Caco-2 (cell line): ENCODE measurements at places on chromosomes 1 and 21. TPM values are rescaled to one million over a fixed set of nuclear protein-coding genes. Genes with fewer than 3 reads are reported as not detected.

The PUM1 gene
- 92.3 and 93.7 TPM in 2 replicates for total RNA-seq

The CGN gene
- total RNA-seq: 147 TPM in 2 replicates

DNA sequence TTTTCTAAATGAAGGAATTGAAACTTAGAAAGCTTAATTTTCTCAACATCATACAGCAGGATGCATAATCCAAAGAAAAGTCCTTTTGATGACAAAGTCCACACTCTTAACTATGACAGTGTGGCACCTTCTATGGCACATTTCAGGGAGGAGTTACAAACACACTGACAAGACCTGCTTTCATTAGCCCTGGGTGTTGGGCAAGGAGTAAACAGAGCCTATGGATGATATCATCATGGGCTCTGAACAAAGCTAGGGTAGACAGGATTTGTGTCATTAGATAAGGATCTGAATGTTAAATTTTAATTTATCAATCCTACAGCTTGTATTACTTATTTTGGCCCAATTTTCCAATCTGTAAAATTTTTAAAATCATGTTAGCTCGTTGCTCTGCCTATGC, 62.6 kb upstream of the DENND1B start:
- H3K4me1 ChIP-seq: no peaks in the 10 kb centered on the region
- no peaks in the 10 kb centered on the region for H3K36me3 ChIP-seq

DNA sequence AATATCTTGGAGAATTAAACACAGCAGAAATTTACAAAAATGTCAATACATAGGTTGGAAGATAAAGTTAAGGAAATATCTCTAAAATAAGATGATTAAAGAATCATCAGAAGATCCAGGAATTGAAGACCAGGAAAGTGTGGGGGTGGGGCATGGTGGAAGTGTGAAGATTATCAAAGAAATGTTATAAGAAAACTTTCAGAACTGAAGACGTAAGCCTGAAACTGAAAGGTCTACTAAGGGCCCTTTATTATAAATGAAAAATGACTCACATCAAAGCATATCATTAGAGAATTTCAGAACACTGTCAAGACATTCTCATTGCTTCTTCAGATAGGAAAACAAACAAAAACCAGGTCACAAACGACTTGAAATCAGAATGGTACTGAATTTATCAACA, 92.4 kb upstream of the DPT start:
- H3K4me3 ChIP-seq: no peak overlapping the region
- H3K27me3 ChIP-seq: no peaks in the 10 kb centered on the region
- H3K4me1 ChIP-seq: 0 out of 2 replicates have a peak, but pooled peaks cover 3% of the 10 kb centered on the region
- no peak for DNase-seq
- H3K36me3 ChIP-seq: no peaks in the 10 kb centered on the region
- no peak overlapping the region for H3K27ac ChIP-seq

- H3K4me1 ChIP-seq: peaks cover 47% of the 10 kb centered on the region
- H3K4me3 ChIP-seq: no peak overlapping the region
- DNase-seq: no peak
- no peaks in the 10 kb centered on the region for H3K36me3 ChIP-seq
Measured at GRCh38 chr1:182206626-182207239, 145.2 kb upstream of the ZNF648 start.

DNA sequence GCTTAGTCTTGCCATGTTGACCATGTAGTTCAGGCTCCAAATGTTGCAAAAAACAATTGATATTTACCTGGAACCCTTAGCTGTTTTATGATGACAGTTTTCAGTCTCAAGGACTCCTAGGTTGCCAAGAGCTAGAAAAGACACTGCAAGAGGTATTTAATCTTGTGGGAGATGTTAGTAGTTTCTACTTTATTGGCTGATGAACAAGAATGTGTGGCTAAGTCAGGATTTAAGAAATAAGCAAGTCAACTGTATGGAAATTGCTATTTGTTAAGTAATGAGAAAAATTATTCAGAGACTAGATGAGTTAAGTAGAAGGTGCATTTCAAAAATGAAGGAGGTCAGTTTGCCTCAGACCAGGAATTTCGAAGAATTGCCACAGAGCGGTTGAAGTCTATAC, 639.7 kb upstream of the USP24 start:
- no peaks in the 10 kb centered on the region for H3K27me3 ChIP-seq
- no peaks in the 10 kb centered on the region for H3K36me3 ChIP-seq
- no peaks in the 10 kb centered on the region for H3K4me1 ChIP-seq
- H3K4me3 ChIP-seq: no peak overlapping the region

DNA sequence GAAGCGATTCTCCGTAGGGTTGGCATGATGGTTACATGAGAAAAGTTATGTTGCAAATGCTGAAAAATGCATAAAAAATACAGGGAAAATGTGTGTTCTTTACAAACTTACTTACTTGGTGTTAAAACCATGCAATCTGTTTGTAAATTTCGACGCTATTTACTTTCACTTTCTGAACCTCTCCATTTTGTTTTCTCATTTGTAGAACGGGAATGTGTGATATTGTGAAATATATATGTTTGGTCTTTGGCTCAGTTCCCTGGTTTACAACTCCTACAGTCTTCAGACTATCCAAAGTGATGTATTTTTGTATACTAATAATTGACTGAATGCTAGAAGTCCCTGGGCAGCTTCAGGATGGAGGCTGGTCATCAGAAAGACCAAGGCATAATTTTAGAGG, 982.3 kb downstream of the ADGRL2 start:
- no peaks in the 10 kb centered on the region for H3K4me1 ChIP-seq
- H3K27ac ChIP-seq: no peak overlapping the region
- H3K27me3 ChIP-seq: no peaks in the 10 kb centered on the region

DNA sequence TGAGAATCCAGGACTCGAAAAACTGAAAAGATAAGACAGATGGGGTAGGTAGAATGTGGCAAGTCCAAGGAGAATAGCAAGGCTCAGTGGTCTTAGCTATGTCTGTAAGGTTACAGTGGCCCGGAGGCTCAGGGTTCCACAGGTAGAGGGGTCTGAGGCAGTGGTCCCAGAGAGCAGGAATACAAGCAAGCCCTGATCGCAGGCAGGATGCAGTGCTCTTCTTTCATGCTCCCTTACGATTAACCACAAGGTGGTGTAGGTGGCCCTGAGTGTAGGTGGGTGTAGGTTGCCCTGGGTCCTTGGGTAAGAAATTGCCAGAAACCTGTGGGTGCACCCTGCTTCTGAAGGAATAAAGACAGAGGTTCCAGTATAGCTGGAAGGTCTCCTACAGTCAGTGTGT, 99.1 kb upstream of the RAB3GAP2 start:
- peaks cover 12% of the 10 kb centered on the region for H3K4me1 ChIP-seq
- no peaks in the 10 kb centered on the region for H3K36me3 ChIP-seq
- H3K27ac ChIP-seq: no peak overlapping the region
- H3K4me3 ChIP-seq: no peak overlapping the region
- H3K27me3 ChIP-seq: no peaks in the 10 kb centered on the region
- DNase-seq: peak; percentile 41

The CAMK2N1 gene
- total RNA-seq: 47.5 and 55.0 TPM in 2 replicates

The IGSF9 gene
- total RNA-seq: 19.6 and 21.2 TPM in 2 replicates

The PCP4 gene
- 4.0 and 4.7 TPM in 2 replicates for total RNA-seq

DNA sequence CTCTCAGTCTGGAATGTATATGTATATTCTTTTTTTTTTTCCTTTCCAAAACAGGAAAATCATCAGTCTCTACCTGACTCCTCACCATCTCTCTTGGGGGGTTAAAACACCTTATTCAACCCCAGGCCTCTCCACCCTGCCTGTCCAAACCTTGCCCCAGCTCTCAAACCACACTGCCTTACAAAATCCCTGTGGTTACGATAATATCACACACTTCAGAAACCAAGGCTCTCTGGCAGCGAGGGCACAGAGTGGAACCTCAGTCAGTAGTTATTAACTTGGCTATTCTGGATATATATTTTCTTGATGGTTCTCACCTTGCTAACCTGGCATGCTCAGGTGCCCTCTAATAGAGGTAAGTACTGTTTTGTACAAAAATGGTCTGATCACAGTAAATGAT, 24.7 kb downstream of the KIAA0040 start:
- H3K27ac ChIP-seq: no peak overlapping the region
- DNase-seq: no peak
- H3K4me3 ChIP-seq: no peak overlapping the region

The POMGNT1 gene
- total RNA-seq: 34.9 TPM in 2 replicates

- H3K4me1 ChIP-seq: no peaks in the 10 kb centered on the region
- no peaks in the 10 kb centered on the region for H3K36me3 ChIP-seq
- H3K4me3 ChIP-seq: no peak overlapping the region
- H3K27me3 ChIP-seq: no peaks in the 10 kb centered on the region
- H3K27ac ChIP-seq: no peak overlapping the region
- no peak for DNase-seq
Measured at GRCh38 chr1:109996476-109996875, 11.9 kb downstream of the AHCYL1 start.

The RPE65 gene
- total RNA-seq: not detected in 2 replicates

DNA sequence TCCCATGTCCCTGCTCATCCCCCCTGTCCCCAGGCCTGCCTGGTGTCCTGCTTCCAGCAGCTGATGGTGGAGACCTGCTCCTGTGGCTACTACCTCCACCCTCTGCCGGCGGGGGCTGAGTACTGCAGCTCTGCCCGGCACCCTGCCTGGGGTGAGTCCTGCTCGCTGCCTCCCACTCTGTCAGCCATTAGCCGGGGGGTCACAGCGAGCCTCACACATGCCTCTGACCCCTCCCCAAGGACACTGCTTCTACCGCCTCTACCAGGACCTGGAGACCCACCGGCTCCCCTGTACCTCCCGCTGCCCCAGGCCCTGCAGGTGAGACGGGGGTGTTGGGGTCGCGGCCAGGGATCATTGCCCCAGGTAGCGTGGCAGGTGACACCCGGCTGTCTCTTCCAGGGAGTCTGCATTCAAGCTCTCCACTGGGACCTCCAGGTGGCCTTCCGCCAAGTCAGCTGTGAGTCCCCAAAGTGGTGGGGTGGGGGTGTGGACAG, 10.0 kb downstream of the SCNN1D start:
- peak overlapping the region; percentile 55 for H3K27ac ChIP-seq
- H3K36me3 ChIP-seq: no peaks in the 10 kb centered on the region
- peak; percentile 75 for DNase-seq
- no peaks in the 10 kb centered on the region for H3K27me3 ChIP-seq
- H3K4me3 ChIP-seq: no peak overlapping the region

DNA sequence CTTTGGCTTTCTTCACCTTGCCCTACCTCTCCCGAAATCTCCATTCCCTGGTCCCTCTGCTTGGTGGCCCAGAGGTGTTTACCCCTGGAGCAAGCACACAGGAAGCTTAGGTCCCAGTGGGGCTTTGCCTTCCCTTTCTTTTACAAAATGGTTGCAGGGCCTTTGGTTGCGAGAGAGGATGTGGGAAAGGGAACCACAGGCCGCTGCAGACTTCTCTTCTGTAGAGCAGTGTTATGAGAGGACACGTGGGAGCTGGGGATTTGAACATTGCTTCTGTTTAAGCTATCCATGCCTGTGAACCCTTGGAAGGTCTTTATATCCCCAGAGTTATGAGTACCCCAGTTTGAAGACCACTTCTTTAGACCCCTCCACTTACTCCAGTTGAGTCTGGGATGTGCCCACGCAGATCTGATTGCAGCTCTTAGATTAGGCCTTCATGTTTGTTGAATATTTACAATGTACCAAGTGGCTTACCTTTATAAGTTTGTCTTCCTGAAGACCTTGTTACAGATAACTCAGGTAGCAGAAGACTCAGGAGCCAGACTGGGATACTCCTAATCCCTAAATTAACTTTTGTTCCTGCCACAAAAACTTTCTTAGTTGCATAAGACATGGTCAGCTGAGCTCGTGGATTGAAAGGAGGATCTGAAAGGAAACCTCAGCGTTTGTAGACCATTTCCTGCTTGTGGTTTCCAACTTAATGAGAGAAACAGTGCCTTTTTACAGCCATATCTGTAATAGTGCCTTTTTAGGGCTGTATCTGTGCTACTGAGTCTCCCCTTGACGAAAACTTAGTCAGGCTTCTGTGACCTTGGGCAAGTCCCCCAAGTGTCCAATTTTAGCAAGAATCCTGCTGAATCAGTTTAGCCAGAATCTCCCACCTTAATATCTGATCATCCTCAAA, 21.9 kb upstream of the IVNS1ABP start:
- H3K4me3 ChIP-seq: no peak overlapping the region
- H3K27me3 ChIP-seq: no peaks in the 10 kb centered on the region
- no peaks in the 10 kb centered on the region for H3K4me1 ChIP-seq
- no peaks in the 10 kb centered on the region for H3K36me3 ChIP-seq
- no peak for DNase-seq

The PLPP3 gene
- total RNA-seq: 39.2 and 41.0 TPM in 2 replicates

The AGMAT gene
- 46.5 and 48.3 TPM in 2 replicates for total RNA-seq

DNA sequence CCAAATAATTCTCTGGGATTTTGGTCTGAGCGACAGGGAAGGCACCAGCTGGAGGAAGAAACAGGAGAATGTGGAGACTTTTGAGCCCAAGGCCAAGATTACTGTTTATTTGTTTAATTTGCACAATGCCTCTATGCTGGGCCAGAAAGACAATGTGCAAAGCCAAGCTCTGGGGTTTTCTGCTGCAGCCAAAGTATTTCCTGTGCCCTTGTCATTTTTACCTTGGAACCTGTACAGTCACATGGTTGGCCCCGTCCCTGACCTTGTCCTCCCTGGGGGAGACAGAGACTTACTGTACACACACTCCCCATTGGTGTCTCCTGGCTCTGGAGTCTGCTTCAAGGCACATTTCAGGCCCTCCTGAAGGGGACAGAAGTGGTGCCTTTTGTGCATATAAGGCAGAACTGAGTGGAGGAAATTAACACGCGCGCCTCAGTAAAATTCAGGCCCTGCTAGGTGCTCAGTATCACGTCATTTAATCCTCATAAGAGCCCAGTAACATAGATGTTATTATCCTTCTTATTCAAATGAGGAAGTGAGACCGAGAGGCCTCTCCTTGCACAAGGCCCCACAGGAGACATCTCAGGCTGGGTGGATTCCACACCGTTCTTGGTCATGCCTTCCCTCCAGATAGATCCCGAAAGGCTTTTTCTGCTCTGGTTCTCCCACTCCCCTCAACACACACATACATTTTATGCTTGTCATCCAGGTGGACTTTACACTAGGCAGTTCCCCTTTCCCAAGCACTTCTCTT, 21.1 kb downstream of the C1orf115 start:
- H3K27me3 ChIP-seq: no peaks in the 10 kb centered on the region
- no peak overlapping the region for H3K4me3 ChIP-seq
- DNase-seq: no peak
- H3K36me3 ChIP-seq: no peaks in the 10 kb centered on the region
- no peak overlapping the region for H3K27ac ChIP-seq

- H3K4me1 ChIP-seq: no peaks in the 10 kb centered on the region
- H3K27me3 ChIP-seq: no peaks in the 10 kb centered on the region
- H3K36me3 ChIP-seq: no peaks in the 10 kb centered on the region
- no peak for DNase-seq
- H3K4me3 ChIP-seq: no peak overlapping the region
Measured at GRCh38 chr1:157081707-157082106, 17.9 kb downstream of the ETV3L start.

The CYB561D1 gene
- total RNA-seq: 6.6 and 7.3 TPM in 2 replicates

GRCh38 chr1:228798035-228798434, 62.8 kb downstream of the RHOU start:
- H3K4me1 ChIP-seq: peaks cover 23% of the 10 kb centered on the region
- H3K4me3 ChIP-seq: no peak overlapping the region
- peak overlapping the region; percentile 3 for H3K27ac ChIP-seq

- DNase-seq: no peak
- H3K4me3 ChIP-seq: no peak overlapping the region
- no peaks in the 10 kb centered on the region for H3K4me1 ChIP-seq
- H3K36me3 ChIP-seq: no peaks in the 10 kb centered on the region
- no peak overlapping the region for H3K27ac ChIP-seq
- H3K27me3 ChIP-seq: no peaks in the 10 kb centered on the region
Measured at GRCh38 chr21:45593162-45594022, 50.1 kb upstream of the PCBP3 start.

GRCh38 chr1:151314137-151314875, 12.9 kb downstream of the PI4KB start:
- no peaks in the 10 kb centered on the region for H3K27me3 ChIP-seq
- no peaks in the 10 kb centered on the region for H3K36me3 ChIP-seq
- H3K27ac ChIP-seq: peak overlapping the region; percentile 78
- H3K4me1 ChIP-seq: peaks cover 67% of the 10 kb centered on the region
- H3K4me3 ChIP-seq: no peak overlapping the region

The KLHDC7A gene
- total RNA-seq: 5.7 and 6.1 TPM in 2 replicates
